Vagina (tissue), 2 donors: ENCODE measurements at places on chromosomes 1 and 21.
A peak's percentile ranks its signal among the peaks of the same experiment; 100 is the strongest.

DNA sequence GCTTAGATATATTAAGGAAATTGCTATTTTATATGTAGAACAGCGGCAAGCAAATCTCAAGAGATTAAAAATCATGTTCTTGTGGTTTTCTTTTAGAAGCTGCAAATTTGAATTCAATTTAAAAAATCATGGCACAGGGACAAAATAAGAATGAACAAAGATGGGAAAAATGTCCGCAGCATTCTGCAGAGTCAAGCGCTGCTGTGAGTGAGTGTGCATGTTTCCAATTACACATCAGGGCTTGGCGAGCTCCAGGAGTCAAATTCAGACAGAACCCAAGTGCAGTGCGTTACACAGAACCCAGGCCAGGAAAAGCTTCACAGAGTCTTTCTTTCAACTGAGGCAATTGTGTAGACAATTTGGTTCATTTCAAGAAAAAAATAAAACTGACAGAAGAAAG is 33.3 kb upstream of the ERG start:
- no peak for DNase-seq

DNA sequence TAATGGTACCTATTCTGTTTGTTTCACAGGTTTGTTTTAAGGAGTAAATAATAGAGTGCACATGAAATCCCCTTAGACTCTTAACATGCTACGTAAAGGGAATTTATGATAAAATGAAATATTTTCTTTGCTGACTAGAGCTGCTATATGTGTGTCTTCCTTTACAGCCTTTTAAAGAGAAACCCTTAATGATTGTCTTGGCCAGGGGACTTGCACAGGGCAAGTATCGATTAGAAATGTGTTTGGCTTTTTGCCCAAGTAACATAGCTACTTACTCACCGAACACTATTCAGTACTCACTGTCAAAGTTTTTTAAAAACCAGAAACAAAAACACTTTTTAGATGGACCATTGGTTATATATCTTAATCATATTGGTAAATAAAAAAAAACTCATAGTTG is 71.3 kb upstream of the KIAA1614 start:
- DNase-seq: no peak

DNA sequence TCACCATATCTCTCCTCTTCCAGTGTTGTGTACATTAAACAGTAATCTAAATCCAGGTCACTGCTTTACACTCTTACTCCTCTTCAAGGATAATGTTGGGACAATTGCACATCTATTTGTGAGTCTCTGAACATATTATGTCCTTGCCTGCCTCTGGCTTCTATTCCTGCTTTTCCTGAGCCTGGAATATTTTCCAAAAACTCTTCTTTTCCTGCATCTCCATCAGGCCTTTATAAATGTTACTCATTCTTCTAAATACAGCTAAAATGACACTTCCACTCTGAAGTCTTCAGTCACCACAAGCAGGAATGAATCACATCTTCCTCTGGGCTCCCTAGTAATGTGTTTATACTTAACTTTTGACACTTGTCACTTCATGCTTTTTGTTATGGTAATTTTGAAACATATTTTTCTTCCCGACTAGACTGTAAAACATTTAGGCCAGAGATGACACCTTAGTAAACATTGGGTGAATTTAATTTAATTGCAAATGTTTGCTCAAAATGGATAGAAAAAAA is 396.0 kb downstream of the LRRIQ3 start:
- DNase-seq: no peak

DNA sequence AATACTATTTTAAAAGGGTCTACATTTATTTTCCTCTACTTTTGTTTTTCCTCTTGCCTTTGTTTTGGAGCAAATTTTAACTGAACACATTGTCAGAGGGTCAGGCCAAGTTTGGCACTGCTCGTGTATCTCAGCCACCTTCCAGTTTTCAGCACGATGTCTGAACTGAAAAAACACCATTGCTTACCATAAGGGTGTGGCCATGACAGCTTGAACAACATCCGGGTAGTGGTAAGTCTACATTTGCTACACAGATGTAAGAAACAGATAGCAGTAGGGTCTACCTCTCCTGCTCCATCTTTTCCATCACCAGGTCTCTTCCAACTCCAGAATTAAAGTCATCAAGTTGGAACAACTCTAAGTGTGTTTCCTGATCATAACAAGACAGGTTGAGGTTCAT is 4.2 kb downstream of the HIVEP3 start:
- no peak for DNase-seq

- DNase-seq: peak; percentile 88
Observed at GRCh38 chr1:230084408-230085177, 17.6 kb downstream of the GALNT2 start.

DNA sequence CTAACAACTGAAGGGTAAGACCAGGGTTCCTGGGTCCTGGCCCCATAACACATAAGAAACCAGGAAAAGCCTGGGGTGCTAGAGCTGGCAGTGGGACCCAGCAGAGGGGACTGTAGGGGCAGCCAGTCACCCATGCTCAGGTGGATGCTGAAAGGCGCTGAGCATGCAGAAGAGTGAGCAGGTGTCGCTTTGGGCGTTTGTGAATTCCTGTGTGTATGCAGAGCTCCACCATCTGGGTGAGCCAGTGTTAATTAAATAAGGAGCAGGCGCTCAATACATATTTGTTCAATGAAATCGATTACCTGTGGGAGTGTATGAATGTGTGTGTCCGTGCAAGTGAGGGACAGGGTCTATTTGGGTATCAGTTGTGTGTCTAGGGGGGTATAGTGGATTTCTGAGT is 499 bp downstream of the C1QA start:
- no peak for DNase-seq

- DNase-seq: no peak
Observed at GRCh38 chr1:50930965-50931737, 28.9 kb downstream of the FAF1 start.

- DNase-seq: no peak
Observed at GRCh38 chr1:18907917-18908845, 5.8 kb upstream of the ALDH4A1 start.

DNA sequence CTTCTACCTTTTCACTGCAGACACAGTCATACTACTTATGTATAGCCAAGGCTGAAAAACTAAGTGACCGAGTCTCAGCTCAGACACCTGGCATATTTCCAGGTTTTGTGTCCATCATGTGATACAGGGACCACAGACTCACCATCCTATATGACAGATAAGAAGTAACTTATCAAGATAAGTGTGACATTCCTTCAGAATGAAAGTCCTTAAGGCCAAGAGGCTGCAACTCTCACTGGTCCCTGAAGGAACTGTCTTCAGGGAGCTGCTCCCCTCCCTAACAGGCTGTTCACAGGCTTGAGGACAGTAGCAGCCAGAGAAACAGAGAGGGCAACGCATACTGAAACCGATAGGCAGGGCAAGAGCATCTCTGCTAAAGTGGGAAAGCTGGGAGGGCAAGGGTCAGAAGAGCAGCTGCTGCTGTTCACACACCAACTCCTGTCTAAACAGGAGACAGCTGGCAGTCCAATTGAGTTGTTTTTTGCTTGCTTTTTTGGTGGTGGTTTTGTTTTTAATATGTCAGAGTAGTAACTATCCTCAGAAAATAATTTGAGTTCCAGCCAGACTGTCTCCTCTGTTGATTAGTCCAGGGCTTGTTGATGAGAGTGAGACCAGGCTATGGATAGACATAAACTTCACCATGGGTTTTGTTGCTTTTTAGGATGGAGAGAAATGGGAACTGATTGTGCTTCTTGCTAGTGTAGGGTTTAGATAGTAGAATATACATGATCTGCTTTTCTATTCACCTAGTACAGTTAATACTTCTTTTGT is 67.7 kb downstream of the MACF1 start:
- DNase-seq: no peak

DNA sequence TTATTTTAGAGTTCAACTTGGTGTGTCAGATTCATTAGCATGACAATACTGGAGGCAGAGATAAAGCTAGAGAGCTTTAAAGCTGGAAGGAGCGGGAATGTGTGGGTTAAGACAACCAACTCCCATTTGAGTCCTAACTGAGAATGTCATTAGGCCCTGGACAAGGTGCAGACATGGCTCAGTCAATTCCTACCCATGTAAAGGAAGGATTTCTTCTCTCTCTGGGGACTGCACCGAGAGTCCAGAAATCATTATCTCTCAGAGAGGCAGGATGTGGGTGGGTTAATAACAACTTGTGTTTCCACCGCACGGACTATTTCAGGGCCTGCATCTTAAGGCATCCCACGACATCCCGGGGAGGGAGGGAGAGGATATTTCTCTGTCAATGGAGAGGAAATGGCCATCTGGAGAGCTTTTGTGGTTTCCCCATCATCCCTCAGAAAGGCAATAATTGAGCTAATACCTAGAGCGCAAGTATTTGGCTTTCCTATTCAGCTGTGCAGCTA is 46.7 kb upstream of the SARS1 start:
- DNase-seq: no peak

- DNase-seq: no peak
Observed at GRCh38 chr1:86505564-86505902, 36.8 kb downstream of the CLCA1 start.

- no peak for DNase-seq
Observed at GRCh38 chr1:66732407-66733166, 19.7 kb upstream of the DYNLT5 start.

GRCh38 chr1:30966690-30967369 is 58.3 kb upstream of the SDC3 start:
- DNase-seq: no peak

DNA sequence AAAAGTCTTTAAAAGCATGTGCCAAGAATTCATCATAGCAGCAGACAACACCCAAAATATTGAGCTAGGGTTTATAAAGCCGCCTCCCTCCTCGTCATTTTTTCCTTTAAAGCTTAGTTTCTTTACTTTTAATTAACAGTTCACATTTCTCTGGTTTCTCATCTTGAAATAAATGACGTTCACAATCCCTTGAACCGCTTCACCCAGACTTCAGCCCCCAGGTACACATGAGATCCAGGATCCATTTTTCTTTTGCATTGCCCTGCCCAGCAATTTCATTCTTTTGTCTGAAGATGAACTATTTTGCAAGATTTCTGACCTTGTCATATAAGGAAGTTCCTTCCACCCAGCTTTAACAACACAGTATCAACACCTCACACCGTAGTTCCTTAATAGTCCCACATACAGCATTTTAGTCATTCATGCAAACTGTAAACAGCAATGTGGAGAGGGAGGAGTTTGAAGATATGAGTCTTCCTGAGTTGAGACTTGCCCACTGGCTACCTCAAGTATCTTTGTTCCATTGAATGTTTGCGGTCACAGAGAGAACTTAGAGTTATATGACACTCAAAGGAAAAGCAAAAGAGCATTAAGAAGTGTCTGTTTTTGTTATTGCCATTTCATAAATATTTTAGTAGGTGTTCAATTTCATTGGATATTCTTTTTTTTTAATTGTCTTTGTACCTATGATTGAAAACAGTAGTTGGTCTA is 35.3 kb upstream of the CACYBP start:
- no peak for DNase-seq

DNA sequence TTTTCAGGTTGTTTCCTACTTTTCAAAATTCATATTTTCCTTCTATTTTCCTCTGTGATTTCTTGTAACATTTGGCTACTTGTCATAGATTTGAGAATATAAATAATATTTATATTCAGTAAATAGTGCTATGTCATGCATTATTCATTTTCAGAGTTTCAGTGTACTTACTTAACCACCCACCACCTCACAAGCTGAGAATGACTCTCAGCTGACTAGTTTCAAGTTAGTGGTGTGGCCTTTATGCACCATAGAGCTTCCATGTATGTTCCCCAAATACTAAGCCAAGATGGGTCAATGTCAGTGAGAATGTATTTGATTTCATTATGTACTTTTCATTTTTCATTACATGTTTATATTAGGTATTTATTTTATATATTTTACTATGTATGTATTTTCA is 56.9 kb upstream of the RGS1 start:
- no peak for DNase-seq

DNA sequence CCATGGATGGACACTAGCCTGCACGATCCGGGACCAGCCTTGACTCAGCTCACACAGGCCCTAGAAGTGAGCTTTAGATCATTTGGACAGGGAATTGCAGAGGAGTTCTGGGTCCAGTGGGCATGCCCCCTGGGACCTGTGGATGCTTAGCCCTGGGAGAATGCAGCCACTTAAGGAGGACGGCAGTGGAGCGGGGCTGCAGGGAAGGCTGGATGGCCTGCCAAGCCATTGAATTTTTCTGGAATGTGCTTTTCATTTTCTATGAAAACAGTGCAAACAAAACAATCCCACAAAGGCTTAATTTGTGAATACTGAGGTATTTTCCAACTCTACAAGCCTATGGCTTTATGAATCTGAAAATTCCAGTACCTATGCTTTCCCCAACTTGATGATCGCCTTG is 80.4 kb upstream of the GCLM start:
- DNase-seq: peak; percentile 49

- no peak for DNase-seq
Observed at GRCh38 chr1:211133836-211134669, at the start of gene KCNH1. TSS of gene KCNH1 (minus strand) at chr1:211134148. CDS start at chr1:211133945, 203 bp downstream.

- DNase-seq: no peak
Observed at GRCh38 chr1:47813970-47814369, 183.2 kb downstream of the TRABD2B start.

DNA sequence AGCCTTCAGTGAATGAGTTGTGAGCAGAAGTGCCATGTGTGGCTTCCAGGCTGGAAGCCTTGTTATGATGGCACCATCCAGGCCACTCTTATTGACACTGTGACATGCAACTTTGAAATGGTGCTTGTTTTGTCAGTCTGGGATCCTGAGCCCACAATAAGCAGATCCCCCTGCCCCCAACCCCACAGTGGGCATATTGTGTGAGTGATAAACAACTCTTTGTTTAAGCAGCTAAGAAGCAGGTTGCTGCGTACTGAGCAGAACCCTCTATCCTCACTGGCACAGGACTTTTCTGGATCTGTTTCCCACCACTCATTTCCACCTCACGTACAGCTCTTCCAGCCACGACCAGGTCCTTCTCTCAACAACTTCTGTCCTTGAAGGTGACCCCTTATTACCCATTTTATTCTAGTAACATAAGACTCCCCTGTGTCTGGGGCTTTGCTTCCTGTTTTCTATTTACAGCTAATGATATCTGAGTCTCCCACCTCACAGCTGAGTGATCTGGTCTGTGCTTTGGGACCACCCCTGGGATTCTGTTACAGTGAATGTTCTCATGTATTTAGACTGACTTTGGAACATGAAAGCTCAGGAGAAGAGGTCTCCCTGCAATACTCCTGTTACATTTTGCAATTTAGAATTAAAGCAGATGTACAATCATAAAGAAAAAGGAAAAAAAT is 375.5 kb downstream of the PCP4 start:
- no peak for DNase-seq

DNA sequence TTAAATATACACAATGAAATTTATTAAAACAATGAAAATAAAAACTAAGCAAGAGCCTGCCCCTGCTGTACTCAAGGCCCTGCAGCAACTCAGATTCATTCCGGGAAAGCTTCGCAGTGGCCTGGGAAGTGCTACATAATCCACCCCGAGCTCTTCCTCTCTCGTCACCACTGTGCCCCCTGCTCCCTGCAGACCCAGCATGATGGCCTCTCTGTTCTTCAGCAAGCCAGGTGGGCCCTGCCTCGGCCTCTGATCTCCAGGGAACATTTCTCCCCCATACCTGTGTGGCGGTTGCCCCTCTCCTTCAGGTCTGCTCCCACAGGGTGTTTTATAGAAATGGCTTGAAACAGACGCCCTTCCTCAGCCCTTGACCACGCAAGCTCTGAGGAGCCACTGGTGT is 10.6 kb downstream of the RNF187 start:
- no peak for DNase-seq

GRCh38 chr1:202662081-202662480 is 48.2 kb downstream of the SYT2 start:
- no peak for DNase-seq

- no peak for DNase-seq
Observed at GRCh38 chr1:213075725-213076124, 24.7 kb downstream of the RPS6KC1 start.
